ENCODE measurements at places on chromosomes 3 and 15.

DNA sequence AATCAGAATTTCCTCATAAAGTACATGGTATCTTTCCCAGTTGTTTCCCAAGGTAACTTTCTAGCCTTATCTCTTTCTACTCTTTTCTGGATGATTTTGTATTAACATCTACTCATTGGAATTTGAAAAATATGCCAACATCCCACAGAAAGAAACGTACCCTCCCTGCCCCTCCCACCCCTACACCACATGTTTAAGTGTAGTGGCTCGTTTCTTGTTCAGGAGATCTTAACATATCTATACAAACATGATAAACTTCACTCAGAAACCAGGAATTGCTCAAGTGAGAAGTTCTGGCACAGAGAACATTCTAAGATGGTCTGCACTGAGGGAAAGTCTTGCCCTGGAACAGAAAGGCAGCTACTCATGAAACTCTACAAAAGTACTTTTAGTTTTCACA is 404.7 kb downstream of the SOX2 start:
- DNase-seq = no peak

GRCh38 chr15:26102365-26102764 is 239.2 kb upstream of the ATP10A start:
- no peak for DNase-seq

DNA sequence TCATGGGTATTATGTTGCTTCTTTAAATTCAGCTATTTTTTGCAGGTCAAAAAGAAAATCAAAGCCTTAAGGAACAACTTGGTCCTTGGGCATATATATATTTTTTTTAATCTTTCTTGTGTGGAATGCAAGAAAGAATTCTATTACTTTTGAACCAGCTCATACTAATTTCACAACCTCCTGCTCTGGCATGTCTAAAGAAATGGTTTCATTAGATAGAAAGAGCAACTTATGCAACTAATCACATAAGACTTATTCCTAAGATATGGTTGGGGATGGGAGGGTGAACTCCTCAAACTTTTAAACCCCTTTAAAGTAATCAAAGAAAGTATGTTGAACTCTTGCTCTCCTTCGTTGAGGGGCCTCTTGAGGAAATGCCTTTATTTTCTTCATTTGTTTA is 114.9 kb downstream of the GMNC start:
- DNase-seq = no peak

GRCh38 chr3:40580494-40581091 is 55.8 kb downstream of the ZNF621 start:
- DNase-seq = peak; percentile 91

- peak; percentile 86 for DNase-seq
These were observed 163.2 kb downstream of the B3GALNT1 start for GRCh38 chr3:160941885-160942494.

DNA sequence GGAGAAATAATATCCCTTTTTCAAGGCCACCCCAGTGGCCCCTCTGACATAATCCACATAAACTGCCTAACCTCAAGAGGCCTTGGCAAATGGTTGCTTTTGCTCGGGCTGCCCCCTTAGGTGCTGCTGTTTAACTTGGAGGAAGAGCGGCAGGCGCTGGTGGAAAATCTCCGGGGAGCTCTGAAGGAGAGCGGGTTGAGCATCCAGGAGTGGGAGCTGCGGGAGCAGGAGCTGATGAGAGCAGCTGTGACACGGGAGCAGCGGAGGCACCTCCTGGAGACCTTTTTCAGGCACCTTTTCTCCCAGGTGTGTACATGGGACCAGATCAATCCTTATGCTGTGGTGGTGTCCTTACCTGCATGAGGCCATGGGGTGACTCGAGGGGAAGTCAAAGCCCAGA is 15.0 kb downstream of the DUOX1 start:
- DNase-seq = no peak

DNA sequence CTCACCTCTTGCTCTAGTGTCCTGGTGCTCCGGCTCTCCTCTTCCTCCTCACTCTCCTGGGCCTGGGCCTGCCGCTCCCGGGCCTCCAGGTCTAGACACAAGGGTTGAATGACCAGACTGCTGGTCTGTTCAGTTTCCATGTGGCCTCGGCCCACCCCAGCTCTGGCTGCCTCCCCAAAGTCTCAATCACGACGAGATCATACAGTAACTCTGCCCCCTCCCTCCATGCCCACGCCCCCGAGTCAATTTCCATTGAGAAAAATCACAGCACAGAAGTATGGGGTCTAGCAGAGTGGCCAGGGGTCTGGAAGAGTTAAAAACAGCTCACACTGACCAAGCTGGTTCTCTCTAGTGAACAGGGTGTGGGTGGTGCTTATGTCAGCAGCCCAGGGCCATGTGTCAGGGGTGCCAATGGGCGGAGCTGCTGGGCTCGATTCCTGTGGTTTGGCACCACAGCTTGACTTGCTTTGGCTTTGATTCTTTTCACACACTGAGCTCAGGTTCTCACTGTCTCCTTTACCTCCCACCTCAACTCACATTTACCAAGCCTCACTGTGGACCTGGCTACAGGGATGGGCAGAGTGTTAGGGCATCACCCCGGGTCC is 6.9 kb downstream of the C15orf62 start:
- no peak for DNase-seq

DNA sequence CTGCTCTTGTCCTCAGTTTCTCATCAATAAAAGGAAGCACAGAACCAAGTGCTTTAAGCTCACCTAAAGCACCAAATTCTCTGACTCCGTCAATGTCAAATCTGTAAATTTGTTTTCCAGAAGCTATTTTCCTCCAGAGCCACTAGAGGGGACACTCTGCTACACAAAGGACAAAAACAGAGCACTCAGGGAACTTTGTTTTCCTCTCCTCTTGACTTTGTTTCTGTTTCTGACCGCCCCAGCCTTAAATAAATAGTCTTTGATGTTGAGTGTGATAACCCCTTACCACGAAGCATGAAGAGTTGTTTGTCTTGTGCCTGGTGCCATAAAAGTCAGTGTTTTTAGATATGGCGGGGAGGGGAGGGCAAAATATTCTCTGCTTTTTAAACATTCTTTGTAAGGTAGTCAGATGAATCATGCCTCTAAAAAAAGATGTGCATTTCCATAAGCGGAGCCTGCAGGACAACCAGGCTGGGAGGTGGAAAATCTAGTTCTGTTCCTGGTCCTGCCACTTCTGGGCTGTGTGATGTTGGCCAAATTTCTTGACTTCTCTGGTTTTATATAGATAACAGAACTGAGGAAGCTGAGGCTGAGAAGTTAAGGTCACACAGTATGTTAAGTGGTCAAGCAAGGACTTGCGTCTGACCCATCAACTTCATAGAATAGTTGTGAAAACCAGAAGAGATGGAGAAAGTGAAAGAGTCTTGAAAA is 7.3 kb upstream of the ZBTB38 start:
- peak; percentile 55 for DNase-seq

DNA sequence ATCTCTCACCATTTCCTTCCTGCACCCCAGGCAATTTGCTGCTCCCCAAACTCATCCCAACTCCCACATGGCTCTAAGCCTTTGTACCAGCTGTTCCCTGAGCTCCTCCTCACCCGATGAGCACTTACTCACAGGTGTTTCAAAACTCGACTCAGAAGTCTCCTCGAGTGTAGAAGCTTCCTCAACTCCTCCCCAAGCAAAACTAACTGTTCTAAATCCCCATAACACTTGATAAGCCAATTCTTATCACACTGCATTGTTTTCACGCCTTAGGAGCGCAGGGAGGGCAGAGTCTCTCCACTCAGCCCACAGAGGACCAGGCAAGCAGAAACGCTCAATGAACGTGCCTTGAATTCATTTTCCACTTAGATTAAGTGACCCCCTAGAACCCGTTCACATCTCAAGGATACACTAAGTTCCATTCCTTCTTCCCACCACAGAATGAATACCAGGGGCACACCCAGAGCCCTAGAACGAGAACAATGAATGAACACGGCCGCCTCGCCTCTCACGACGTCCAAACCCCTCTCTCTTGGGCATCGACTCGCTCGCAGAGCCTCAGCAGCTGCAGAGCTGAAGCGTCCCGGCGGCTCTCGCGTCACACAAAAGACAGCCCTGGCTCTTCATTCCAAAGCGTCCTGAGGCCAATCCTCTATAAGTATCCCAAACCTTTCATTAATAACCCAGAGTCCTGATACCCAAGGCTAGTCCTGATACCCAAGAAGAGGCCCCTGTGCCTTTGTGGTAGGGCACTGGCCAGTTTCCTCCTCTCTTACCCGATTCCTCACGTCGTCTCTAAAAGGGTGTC is 1.1 kb downstream of the RAF1 start:
- peak; percentile 38 for DNase-seq

DNA sequence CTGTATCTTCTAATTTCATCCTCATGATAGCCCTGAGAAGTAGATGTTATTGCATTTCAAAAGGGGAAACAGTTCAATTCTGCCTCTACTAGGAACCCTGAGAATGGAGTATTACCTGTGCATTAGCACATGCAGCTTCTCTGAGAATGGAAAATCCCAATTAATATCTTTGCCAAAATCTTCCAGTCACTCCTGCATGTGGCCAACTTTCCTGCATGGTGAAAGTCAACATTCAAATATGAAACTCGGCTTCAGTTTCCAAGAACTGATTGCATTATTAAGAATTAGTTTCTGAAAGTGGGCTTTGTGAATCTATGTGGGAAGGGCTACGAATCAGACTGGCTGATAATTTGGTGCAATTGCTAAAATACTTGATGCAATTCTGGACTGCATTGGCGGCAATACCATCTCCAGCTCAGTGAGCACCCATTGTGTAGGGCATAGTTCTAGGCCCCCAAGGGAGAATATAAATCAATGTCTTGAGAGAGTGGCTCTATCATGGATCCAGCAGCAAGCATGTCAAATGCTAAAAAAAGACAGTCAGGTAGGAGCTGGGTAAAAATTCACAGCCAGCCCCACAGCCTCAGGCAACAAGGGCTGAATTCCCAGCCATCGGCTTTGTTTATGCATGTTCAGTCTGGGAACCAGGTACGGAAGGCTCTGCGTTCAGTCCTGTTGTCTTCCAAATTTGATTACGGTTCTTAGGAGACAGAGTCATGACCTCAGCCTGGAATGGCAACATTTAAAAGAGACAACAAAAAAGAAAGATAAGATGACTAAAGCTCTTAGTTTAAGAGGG is 18.8 kb upstream of the BCL6 start:
- DNase-seq = peak; percentile 82

GRCh38 chr3:194204042-194204987 is 68.4 kb downstream of the HES1 start:
- DNase-seq = no peak

GRCh38 chr3:56772952-56773938 is 28.5 kb downstream of the ARHGEF3 start:
- peak; percentile 44 for DNase-seq

GRCh38 chr15:73190189-73190601 is 137.9 kb downstream of the NEO1 start:
- no peak for DNase-seq

- no peak for DNase-seq
These were observed 42.2 kb upstream of the SPATA12 start for GRCh38 chr3:57018246-57018645.

DNA sequence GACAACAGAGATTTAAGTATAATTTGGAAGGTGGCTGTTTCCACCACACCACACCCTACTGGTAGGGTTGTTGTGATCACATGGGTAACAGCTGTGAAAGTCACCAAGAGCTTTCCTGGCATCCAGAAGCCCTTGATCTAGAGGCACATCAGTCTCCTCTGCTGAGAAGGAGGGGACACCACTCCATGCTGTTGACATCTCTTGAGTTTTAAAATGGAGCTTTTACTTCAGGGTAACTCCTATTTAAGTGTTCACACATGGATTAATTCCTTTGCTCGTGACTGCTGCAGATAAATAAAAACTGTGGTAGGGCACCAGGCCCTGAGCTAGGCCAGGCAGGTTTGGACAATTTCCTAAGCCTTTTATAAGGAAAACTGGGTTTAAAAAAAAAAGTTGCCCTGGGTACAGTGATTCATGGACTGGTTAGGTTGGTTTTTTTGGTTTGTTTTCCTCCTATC is 7.5 kb downstream of the EXOSC7 start:
- DNase-seq = no peak

- no peak for DNase-seq
These were observed 67.4 kb downstream of the GRIP2 start for GRCh38 chr3:14472471-14473351.

- DNase-seq = no peak
These were observed 7.7 kb upstream of the PRKCD start for GRCh38 chr3:53153264-53153823.

DNA sequence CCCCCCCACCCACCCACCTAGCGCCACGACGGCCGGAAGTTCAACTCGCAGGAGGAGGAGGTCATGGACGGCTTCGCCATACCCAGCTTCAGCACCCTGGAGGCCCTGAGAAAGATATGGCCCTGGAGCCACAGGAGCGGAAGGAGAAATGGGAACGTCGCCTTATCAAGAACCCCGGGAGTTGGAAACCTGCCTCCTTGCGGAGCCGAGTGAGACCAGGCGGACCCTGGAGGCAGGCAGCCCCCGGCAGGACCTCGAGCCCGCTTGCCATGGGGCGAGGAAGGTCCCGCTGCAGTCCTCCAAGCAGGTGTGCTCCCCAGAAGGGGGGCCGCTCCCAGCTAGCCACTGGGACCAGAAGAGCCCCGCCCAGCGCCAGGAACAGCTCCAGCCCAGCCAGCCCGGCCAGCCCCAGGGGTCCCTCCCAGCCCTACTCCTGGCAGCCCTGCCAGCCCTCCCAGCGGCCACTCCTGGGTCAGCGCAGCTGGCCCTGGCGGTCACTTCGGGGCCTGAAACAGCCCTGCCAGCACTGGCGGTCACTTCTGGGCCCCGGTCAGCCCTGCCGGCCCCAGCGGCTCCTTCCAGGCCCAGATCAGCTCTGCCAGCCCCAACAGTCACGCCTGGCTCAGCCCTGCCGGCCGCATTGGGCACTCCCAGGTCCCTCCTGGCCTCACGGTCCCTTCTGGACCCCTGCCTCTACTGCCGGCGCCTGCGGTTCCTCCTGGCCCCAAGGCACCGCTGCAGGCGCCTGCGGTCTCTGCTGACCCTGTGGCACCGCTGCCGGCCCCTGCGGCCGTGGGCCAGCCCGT is 10.3 kb upstream of the ROPN1B start:
- DNase-seq = no peak

- no peak for DNase-seq
These were observed 113.2 kb downstream of the MBNL1 start for GRCh38 chr3:152381881-152382295.

DNA sequence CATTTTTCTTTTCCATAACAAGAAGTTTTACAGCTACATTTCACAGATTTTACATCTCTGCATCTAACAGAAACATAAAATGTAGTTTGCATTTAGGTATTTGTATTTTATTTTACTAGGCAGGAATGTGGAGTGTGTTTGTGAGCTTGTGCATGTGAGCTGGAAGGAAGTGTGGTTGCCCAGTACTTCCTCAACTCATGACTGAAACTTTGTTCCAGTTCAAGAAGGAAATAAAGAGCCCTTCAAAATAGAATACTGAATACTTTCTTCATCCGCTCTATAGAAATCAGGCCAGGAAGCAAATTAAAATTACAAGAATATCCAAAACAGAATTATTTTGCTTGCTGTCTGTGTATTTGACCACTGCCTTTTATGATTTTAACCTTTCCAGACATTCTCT is 81.3 kb downstream of the CHL1 start:
- DNase-seq = no peak

GRCh38 chr15:67340630-67341029 is 86.0 kb downstream of the IQCH start:
- DNase-seq = no peak

GRCh38 chr3:111747490-111747889 is 111.6 kb upstream of the PHLDB2 start:
- no peak for DNase-seq

- DNase-seq = no peak
These were observed 104.4 kb upstream of the ZBTB20 start for GRCh38 chr3:115251509-115251908.

Measured in G401 (cell line).